ENCODE measurements at places on chromosomes 16 and 17.

DNA sequence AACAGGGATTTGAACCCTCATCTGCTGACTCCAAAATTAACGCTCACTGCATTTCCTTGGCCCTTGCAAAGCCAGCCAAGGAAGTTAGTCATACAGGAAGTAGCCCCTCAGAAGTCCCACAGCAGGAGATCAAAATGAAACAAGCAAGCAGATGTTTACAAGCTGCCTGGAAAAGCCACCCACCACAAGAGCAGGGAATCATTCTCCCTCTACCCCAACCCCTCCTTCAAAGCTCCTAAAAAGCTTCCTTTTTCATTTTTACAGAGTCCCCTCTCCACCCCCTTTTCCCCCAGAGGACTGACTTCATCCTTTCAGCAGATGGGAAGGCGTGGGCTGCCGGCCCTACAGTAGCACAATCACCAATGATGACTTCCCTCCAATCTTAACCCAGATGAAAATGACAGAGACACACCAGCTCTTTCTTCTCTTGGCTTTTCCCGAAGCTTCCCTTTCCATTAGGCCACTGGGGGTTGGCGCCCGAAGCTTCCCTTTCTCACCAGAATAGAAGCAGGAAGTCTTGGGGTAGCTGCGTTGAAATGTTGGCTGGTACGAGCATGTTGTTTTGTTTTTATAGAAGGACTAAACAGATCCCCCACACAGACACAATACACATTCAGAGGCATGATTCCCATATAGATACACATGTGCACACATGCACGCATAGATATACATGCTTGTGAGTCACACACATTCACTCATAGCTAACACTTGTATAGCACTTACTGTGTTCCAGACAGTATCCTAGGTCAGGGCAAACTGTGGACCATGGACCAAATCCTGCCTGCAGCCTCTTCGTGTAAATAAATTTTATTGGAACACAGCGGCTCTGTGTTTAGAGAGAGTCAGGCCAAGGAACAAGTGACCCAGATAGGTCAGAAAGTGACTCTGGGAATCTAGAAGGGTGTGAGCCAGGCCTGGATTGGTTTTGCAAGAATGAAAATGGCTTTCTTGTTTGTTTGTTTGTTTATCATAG, 17.4 kb downstream of the ITPRIPL2 start:
- DNase-seq: peak; percentile 70

DNA sequence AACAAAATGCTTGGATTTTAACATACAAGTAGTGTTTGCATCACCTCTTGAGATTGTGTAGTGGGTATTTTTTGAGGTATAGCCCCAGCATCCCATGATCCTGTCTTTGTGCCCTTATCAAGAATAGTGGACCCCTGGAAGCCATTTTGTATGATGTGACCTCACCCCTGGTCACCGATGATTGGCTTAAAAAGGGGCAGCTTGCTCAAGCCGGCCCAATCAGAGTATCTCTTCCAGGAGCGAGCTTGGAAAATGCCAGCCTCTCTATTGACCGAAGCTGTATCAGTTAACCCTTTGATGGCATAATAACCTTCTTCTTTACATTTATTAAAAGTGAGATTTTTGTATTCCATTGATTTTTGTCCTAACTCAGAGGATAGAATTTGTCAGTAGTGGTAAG, 55.5 kb upstream of the FAM20A start:
- no peak for DNase-seq

GRCh38 chr16:82033683-82034300, 1.3 kb upstream of the HSD17B2 start:
- DNase-seq: no peak

- DNase-seq: no peak
Observed at GRCh38 chr16:68736561-68736960, 531 bp upstream of the CDH1 start.

Data from fibroblast of skin of left quadriceps (primary cell).